CD8-positive, alpha-beta memory T cell (primary cell): ENCODE measurements at places on chromosomes 16 and 17. TPM values are rescaled to one million over a fixed set of nuclear protein-coding genes. Genes with fewer than 3 reads are reported as not detected.
A peak's percentile ranks its signal among the peaks of the same experiment; 100 is the strongest.

The ZFP3 gene
- total RNA-seq = 3.7 TPM

The KRTAP3-2 gene
- total RNA-seq = not detected

The HBQ1 gene
- not detected for total RNA-seq

DNA sequence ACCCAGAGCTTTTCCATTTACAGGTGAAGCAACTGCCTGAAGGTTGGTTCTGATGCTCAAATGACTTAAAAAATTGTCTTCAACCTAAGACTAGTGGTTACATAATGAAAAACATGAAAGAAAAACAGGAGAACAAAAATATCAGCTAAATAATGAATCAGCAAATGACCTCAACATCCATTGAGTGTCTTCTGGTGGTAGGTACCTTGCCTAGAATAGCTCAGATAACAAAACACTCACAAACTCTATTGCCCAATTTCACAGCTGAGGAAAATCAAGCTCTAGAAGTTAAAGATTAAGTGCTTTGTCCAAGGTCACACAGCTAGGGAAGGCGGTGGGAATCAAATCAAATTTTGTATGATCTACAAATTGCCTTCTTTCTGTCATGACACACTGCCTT lies 304.6 kb upstream of the CDH11 start:
- no peak for DNase-seq

DNA sequence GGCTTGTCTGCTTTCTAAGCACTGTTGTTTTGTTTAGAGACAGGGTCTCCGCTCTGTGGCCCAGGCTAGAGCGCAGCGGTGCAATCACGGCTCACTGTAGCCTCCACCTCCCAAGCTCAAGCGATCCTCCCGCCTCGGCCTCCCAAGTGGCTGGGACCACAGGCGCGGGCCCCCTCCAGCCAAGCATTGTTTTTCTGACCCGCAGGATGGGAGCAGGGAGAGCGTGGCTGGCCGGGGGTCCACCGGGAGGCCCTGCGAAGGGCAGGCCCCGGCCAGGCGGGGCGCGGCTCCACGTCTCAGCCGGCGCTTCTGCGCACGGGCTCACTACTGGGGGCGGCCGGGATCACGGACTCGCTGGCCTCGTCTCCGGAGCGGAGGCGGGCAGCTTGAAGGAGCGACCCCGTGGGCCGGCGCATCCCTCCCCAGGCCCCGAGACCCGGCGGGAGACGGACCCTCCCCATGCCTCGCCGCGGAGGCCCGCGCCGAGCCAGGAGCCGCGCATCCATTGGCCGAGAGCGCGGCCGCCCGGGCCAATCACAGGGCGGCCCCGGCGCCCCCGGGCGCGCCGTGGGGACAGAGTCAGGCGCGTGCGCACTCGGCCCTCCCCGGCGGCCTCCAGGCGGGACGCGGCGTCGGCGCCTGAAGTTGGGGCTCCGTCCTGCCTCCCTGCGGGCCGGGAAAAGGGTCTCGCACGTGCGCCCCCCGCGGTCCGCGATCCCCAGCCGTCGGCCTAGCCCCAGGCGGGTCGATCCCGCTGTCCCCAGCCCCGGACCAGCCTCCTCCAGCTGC lies 24.9 kb downstream of the ACTG1 start:
- peak; percentile 80 for DNase-seq

GRCh38 chr17:57044976-57045867 lies 39.8 kb upstream of the AKAP1 start:
- DNase-seq = no peak

- no peak for DNase-seq
These were observed 409.5 kb downstream of the CA10 start for GRCh38 chr17:51748749-51749604.

The EVPLL gene
- not detected for total RNA-seq

DNA sequence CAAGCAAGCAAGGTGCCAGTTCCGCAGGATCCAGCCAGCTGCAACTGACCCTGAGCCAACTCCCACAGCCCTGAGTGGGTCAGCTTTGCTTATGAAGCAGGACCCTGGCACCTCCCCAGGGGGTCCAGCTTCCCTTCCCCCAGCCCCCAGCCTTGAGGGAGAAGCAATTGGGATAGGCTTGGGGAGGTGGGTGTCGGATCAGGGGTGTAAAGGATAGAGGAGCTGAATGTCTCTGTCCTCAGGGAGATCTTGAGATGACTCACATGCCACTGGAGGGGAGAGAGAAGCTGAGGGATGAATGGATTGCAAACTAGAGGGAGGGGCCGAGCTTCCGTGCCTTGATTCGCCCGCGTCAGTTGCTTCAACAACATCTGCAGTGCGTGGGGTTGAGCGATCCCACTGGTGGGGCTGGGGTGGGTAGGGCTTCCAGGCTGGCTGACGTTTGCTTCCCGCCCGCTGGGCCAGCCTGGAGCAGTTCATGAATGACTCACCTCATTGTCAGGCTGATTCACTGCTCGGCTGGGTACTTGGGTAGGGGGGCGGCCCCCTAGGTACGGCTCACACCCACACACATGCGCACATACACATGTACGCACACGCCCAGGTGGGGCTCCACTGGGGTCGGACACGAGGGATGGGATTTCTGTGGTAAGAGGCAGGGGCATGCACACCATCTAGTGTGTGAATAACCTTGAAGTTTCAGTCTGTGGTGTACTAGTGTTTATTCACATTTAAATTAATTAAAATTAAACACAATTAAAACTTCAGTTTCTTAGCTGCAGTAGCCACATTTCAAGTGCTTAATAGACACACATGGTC lies 3.6 kb upstream of the HROB start:
- DNase-seq = no peak

- no peak for DNase-seq
These were observed 238.9 kb downstream of the TOX3 start for GRCh38 chr16:52308051-52308450.

The SRCIN1 gene
- total RNA-seq = 0.50 TPM
